Femur (tissue), 1 donor: ENCODE measurements at places on chromosomes 2 and 18.

DNA sequence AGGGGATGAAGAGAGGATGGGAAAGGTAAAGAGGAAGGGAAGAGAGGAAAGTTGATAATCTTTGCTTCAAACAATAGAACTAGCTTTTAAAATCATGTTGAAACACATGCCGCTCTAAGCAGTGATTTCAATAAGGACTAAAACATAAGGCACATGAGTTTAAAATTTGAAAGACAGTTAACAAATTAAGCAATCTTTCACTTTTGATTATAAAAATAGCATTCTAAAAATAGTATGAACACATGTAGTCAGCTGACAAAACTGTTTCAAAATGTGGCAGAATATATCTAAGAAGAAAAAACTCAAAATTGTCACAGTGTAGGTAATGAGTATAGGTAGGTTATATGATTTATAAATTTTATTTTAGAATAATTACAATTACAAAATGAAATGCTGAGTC, 25.3 kb downstream of the PSME4 start:
- DNase-seq = no peak

- DNase-seq = no peak
Measured at GRCh38 chr18:46894124-46894523, 23.2 kb downstream of the PIAS2 start.

- DNase-seq = no peak
Measured at GRCh38 chr2:50781646-50782045, 250.3 kb downstream of the NRXN1 start.

- DNase-seq = no peak
Measured at GRCh38 chr2:60634438-60634837, 81.0 kb upstream of the BCL11A start.

GRCh38 chr2:190812506-190813294, 67.9 kb upstream of the GLS start:
- DNase-seq = no peak

DNA sequence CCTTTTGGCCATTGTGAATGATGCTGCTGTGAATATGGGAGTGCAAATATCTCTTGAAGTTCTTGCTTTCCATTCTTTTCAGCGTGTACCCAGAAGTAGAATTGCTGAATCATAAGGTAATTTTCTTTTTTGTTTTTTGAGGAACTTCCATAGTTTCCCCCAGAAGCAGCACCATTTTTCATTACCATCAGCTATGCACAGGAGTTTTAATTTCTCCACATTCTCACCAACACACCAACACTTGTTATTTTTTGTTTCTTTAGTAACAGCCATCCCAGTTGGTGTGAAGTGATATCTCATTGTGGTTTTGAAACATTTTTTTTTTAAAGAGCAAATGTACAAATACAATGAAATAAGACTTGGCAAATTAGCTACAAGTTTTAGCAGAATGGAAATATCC, 21.3 kb downstream of the POU3F3 start:
- DNase-seq = no peak

GRCh38 chr2:10844097-10844496, 31.5 kb upstream of the PDIA6 start:
- DNase-seq = peak; percentile 68

GRCh38 chr18:60123031-60123430, 223.2 kb downstream of the PMAIP1 start:
- no peak for DNase-seq

DNA sequence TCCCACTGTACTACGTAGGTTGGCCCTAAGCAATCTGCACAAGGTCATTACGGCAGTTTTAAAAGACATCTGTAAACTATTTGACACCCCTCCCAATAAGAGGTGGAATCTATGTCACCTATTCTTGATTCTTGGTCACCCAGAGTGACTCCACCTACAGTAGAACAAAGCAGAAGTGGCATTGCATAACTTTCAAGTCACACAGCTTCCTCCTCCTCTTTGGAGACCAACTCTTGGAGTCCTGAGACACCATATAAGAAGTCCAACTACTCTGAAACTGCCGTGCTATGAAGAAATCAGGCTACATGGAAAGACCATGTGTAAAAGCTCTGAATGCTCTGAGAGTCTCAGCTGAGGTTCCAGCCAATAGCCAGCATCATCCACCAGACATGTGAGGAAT, 253.5 kb upstream of the CDH20 start:
- DNase-seq = no peak
